Substantia nigra (tissue), 51 donors: ENCODE measurements at places on chromosomes 12 and 14.

GRCh38 chr14:89501381-89501780 is 84.3 kb upstream of the FOXN3 start:
- no peak for DNase-seq

- DNase-seq: no peak
Observed at GRCh38 chr14:29097476-29097875, 330.9 kb downstream of the FOXG1 start.

DNA sequence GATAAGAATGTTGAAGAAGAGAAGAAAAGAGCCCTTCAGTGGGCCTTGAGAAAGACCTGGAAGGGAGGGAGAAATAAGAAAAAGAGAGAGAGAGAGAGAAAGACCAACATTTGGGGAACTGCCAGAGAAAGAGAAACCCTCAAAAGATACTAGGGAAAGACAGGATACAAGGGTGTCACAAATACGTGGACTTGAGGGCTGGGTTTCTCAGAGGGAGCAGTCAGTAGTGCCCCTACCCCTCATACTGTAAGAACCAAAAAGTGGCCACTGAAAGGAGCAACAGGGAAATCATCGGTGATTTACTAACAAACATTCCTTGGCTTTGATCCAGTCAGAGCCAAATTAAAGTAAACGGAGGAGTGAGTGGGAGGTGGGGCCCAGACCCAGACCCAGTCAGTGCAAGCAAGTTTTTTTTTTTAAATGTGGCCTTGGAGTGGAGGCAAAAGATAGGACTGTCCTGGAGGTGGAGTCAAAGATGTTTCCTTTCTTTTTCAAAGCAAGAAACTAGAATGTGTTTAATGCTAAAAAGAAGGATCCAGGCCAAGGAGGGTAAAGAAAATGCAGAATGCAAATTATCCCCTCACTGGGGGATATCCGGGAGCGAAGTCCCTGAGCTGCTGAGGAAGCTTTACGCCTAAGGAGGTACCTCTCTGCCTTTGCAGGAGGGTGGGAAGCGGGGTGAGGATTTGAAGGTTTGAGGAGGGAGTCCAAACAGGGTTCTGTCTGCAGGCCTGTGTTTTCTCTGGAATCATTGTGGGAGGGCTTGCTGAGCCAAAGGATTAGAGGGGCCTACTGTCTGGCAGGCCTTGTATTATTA is 143.5 kb upstream of the AMIGO2 start:
- no peak for DNase-seq

DNA sequence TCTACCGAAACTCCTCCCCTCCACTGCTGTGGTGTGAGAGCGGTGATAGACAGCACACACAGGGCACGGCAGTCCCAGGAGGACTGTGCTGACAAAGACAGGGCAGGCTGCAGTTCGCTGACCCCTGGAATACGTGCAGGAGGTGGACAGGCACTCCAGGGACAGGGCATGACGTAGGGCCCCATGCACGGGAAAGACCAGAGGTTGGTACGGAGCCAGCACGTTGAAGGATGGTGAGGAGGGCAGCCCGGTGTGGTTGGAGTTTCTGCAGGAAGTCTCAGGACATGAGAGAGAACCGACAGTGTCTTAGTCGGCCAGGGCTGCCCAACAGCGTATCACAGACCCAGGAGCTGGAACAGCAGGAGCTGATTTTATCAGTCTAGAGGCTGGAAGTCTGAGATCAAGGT is 254.2 kb upstream of the FKBP4 start:
- no peak for DNase-seq

- no peak for DNase-seq
Observed at GRCh38 chr12:18864900-18865561, 127.1 kb downstream of the CAPZA3 start.

DNA sequence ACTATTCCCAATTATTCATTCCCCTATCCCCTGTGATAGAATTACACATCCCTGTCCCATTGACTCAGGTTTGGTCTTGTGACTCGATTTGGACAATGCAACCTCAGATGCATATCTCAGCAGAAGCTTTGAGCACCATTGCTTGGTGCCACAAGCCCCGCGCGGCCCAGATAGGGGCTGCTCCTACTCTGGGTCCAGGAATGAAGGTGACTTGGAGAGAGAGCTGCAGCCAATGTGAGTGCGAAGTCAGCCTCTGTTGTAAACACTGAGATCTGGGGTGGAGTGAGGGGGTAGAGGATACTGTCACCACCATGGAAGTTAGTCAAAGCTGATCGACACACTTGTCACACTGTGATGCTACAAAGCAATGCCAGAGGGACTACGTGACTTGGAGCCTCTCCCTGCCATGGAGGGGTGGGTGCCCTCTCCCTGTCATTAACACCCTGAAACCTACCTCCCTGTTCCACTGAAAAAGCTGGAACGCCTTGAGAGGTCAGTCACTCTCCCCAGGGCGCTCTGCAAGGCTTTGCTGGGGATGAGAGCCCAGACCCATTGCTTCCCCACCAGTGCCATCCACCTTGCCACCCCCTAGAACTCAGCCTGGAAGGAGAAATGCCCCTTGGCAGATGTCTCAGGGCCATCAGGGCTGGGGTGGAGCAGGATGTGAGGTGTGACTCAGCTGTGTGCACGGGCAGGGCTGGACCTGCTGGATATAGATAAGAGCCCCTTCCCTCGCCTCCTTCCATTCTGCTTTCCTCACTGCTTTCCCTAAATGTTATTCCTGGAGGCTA is 6.6 kb upstream of the PLEK2 start:
- no peak for DNase-seq

DNA sequence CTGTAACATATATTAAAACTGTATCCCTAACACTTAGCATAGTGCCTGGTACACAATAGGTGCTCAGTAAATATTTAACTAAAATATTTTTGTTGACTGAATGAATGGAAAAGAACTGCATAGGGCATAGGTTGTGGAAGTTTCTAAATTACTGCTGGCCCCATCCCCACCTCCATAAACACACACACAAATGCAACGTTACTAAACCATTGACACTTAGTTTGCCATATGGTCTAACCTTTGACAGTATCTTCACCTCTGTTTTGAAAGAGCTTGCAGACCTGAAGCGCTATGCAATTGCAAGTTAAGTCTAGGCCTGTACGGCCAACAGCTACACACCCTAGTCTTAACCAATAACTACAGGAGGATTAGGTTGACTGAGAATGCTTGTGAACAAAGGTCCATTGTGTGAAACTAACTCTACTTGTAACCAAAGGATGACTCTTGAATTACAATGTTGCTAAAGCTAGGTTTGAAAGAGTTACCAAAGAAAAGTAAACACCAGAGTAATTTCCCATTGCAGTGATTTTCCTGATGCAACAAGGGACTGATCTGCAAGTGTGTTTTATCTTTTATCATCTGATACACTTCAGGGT is 924 bp upstream of the MANSC1 start:
- no peak for DNase-seq

DNA sequence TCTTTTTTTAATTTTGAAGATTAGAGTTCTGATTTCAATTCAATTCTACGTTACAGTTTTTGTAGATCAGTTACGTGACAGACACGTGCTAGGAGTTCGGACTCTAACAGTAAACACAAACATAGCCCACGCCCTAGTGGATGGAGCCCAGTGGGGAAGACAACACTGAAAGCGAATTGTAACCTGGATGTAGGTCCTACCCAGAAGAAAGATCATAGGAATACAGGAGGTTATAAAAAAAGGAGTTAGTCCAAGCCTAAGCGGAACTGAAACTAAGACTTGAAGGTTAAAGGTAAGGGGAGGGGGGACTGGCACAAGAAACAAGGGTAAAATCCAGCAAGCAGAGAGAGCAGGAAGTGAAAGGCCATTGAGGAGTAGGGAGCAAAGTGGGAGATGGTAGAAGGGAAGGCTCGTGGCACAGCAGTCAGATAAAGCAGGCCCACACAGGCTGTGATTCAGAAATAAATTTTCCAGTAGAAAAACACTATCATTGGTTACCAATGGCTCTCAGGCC is 15.7 kb upstream of the CRY1 start:
- DNase-seq: no peak

DNA sequence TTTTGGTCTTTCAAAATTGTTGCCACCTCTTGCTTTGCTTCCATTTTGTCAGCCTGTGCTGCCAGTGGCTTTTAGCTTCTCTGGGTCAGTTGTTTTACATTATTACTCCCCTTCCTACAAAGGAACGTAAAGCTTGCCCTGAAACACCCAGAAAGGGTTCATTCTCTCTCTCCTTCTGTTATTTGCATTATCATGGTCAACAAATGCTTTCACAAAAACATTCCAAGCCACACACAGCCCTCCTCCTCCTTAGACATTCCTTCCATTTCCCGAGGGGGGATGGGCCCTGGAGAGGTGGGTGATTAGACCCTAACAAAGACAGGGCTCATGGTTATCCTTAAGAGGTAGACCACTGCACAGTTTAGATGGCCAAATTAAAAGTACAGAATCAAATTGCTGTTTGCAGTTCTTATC is 60.4 kb upstream of the SINHCAF start:
- DNase-seq: no peak

GRCh38 chr14:26719514-26719913 is 121.7 kb upstream of the NOVA1 start:
- no peak for DNase-seq

- DNase-seq: no peak
Observed at GRCh38 chr14:71741241-71741640, 191.0 kb upstream of the RGS6 start.

GRCh38 chr14:103560691-103561090 is 1.8 kb downstream of the BAG5 start:
- DNase-seq: no peak

GRCh38 chr14:35754671-35755070 is 54.4 kb downstream of the RALGAPA1 start:
- no peak for DNase-seq

DNA sequence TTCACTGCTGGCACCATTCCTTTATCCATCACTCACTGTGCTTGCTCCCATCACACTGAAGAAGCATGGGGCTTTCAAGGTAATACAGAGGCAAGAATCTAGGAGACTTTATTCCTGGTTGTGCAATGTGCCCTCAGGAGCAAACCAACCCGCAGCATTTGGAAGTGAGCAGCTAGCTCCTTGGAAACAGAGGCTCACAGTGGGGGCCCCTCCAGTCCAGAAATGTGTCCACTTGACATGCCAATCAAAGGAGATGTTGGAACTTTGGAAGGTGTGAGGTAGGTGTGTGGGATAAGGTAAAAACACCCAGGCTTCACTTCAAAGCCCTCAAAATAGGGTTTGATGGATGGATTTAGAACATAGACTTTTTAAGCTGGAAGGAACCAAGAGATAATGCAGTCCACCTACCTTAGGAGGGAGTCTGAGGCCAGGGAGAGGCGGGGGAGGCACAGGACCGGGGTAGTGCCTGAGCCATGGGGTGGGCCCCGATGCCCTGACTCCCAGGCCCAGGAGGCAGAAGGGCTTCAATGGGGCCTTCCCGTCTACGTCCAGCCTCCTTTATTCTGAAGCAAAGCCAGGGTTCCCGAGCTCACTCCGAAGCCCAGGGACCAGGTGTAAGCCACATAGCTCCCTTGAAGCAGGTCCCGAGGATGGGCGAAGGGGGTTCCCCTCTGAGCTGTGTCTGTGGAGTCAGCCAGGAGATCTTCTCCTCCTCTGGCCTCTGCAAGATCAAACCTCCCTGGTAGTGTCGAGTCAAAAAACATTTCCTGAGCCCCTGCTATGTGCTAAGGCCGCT is 17.6 kb upstream of the BCL11B start:
- DNase-seq: no peak

GRCh38 chr14:23729720-23730387 is 93.7 kb downstream of the DHRS2 start:
- DNase-seq: no peak

DNA sequence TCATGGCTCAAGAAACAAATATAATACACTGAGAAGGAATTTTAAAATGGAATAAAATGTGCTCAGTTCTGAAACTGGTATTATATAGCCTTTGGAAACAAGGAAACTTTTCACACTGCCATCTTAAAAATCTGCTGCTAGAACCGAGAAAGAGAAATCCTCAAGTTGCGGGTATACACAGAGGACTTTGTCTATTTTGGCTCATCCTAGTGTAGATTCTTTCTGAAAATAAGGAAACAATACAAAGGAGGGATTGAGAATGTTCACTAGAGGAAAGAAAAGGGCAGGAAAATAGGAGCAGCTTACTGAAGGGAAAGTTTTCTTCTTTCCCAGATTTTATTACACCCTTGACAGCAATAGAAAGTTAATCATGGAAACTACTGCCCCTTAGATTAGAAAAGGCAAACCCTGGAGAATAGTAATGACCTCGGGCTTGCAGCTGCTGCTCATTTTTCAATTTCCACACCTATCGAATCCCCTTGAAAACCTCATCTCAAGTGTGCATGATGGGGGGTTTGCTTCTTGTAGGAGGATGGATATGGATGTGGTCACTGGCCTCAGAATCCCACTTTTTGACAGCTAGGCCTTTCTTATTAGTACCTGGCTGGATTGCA is 104.6 kb downstream of the DAAM1 start:
- no peak for DNase-seq

DNA sequence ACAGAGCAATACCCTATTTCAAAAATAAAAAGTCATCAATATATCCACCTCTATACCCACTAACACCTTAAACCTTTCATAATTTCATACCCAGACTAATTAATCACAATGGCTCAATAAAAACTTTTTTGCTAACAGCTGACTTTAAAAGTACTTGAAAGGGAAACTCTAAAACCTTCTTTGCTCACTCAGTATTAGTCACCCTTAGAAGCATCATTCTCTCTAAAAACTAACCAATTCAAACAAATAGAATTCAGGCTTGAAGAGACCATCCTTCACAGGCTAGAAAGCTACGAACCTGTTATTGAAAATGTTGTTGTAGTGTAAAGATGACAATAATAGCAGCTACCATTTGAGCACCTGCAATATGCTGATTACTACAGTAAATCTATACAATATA is 37.2 kb downstream of the HECTD1 start:
- no peak for DNase-seq

- no peak for DNase-seq
Observed at GRCh38 chr14:68561531-68562007, 231.3 kb downstream of the ZFP36L1 start.

DNA sequence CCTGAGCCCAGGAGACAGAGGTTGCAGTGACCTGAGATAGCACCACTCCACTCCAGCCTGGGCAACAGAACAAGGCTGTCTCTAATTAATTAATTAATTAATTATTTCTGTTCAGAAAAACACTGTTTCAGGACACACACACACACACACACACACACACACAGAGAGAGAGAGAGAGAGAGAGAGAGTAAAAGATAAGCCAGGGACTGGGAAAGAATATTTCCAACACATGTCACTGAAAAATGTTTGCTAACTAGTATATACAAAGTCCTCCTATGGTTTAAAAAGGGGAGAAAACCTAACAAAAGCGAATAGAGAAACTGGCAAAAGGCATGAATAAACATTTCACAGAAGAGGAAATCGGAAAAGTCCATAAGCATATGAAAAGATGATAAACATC is 18.1 kb upstream of the LRIG3 start:
- no peak for DNase-seq
